ENCODE measurements at places on chromosomes 5 and 9.

DNA sequence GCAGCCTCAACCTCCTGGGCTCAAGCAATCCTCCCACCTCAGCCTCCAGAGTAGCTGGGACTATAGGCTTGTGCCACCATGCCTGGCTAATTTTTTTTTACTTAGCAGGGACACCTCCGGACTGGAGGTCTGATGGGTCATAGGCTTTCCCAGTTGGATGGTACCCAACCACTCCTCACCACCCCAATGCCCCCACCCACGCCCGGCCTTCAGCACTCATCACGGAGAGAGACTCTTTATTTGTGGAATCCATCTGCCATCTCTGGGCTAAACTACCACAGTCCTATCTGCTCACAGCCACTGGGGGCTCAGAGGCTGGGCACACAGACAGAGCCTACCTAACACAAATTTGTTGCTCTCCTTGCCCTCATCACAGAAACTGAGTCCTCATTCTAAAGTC lies 58.3 kb upstream of the STXBP1 start:
- DNase-seq: no peak

DNA sequence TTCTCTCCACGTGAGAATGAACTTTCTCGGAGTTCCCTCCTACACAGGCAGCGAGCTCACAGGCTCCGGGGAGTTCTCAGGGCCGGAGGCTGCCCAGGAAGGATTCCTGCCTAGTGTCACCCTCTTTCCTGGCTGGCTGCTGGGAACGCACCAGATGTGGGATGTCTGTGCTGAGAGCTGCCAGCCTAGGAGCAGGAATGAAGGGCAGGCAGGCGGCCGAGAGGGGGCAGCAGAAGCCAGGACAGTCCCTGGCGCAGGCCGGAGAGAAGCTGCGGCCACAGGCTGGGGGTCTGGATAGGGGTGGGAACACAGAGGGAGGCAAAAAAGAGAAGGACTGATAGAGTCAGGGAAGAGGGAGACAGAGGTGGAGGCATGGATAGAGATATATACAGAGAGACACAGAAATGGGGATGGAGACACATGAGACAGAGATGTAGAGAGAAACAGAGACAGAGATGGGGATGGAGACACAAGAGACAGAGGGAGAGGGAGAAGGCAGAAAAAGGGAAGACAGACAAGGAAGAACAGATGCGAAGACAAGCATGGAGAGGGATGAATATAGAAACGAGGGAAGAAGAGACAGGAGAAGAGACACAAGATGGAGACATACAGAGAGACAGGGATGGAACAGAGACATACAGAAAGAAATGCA lies 25.3 kb upstream of the ENHO start:
- DNase-seq: peak; percentile 82

DNA sequence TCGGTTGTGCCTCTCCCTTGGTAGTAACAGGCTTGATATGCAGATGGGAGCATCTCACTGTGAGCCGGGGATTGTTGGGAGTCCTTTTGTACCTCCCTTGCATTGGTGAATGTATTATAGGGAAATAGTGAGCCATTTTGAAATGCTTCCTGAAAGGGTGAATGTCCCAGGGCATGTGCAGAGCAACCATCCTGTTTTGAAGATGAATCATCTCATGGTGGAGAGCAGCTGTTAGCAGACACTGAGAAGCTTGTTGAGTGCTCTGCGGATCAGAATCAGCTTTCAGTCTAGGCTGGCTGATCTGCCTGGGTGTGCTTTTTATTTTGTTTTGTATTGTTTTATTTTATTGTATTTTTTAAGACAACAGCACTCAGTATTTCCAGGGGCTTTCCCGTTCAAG lies 29.7 kb downstream of the SLC36A1 start:
- no peak for DNase-seq

DNA sequence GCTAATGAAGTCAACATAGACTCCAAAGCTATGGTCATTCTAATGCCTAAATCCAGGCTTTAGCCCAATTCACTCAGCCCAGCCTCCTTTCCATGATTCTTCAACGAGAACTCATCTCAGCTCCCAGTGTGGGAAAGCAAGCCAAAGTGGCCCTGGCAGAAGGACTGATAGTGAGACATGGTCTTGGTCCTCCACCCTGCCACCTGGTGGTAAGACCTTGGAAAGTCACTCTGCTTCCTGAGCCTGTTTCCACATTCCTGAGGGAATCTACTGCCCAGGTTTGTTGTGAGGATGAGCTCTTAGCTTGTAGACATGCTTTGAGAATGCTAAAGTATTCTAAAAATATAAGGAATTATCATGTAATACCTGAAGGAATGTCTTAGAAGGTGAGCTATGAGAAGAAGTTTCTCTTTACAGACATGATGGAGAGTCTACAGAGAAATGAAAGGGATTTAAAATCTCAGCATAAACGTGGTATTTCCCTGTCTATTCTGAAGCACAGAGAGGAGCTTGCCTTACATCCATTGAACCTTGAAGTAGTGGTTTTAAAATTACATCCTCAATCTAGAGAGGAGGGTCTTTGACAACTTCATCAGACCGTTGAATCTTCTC lies 173.5 kb downstream of the TRIM32 start:
- peak; percentile 45 for DNase-seq

- DNase-seq: peak; percentile 51
Observed at GRCh38 chr9:99296291-99296951, 74.3 kb downstream of the SEC61B start.

DNA sequence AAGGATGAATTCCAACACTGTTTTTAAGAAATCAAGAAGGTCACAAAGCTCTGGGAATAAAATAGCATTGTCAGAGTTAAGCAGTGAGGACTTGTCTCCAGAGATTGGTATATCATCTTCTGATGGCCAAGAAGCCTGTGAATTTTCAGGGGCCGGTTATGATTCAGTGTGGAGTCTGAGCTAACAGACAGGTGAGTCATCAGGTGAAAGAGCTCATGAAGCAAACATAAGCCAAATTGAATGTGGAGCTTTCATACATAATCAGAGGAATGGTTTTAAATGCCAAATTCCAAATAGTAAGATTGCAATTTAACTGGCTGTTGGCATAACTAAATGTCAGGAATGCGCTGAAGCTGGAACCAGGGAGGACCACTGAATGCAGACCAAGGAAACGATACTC lies 494.2 kb downstream of the MTRR start:
- DNase-seq: no peak

- no peak for DNase-seq
Observed at GRCh38 chr9:113532809-113533190, 69.3 kb downstream of the RGS3 start.

Measured in cerebellum (tissue), 4 donors.